D721Med (cell line): ENCODE measurements at places on chromosomes 1 and 21.

GRCh38 chr1:93525431-93525830 is 77.5 kb downstream of the FNBP1L start:
- DNase-seq = no peak

- DNase-seq = no peak
These were observed 62.7 kb downstream of the KAZN start for GRCh38 chr1:14661222-14661621.

DNA sequence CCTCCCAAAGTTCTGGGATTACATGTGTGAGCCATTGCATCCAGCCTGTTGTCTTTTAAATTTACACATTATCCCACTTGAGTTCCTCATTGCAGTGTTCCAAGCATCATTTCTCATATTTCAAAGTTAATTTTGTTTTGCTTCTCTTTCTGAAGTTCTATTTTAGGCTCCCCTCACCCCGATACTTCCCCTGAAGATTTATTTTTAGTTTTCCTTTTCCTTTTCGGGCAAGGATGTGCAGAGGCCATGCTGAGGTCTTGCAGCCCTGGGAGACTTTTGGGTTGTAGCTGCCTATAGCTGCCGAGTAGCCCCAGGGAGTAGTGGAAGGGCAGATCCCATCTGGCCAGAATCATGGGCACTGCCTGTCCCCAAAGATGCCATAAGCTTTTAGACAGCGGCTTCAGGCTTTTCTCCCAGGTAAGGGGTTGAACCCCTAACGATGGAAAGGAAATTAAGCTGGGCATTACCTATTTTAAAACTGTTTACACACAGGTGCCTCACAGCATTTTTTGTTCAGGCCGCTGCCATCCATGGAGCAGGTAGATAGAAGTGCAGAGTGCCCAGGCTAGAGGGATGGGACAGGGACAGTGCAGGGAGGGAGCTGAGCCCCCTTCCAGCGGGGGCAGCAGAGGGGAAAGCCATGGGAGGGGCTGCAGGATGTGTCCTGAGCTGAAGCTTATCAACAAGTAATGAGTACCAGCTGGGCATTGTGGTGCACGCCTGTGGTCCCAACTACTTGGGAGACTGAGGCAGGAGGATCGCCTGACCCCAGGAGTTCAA is 15.9 kb downstream of the PSEN2 start:
- no peak for DNase-seq

- no peak for DNase-seq
These were observed 120.7 kb downstream of the RPS6KC1 start for GRCh38 chr1:213171711-213172110.
